ENCODE measurements at places on chromosomes 12 and 14.
A peak's percentile ranks its signal among the peaks of the same experiment; 100 is the strongest.

GRCh38 chr14:101840649-101841369, 79.3 kb downstream of the PPP2R5C start:
- no peak for DNase-seq

DNA sequence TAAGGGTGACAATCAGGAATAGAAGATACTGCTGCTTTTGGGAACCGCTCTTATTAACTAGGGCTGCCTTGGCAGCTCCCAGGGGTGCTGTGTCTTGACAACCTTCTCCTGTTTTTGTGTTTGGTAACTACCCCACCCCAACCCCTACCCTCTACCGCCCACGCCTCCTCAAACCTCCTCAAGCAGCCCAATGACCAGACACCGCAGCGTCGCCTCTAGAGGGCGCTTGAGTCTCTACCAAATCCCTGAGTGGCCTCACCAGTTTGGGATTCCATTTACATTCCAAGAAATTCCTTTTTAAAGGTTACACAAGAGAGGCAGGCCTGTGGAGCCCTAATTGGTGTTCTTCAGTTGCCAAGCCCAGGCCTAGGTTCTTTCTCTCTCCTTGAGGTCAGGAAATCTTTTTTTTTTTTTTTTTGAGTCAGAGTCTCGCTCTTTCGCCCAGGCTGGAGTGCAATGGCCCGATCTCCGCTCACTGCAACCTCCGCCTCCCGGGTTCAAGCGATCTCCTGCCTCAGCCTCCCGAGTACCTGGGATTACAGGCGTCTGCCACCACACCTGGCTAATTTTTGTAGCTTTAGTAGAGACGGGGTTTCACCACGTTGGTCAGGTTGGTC, 72.4 kb upstream of the USP44 start:
- no peak for DNase-seq

DNA sequence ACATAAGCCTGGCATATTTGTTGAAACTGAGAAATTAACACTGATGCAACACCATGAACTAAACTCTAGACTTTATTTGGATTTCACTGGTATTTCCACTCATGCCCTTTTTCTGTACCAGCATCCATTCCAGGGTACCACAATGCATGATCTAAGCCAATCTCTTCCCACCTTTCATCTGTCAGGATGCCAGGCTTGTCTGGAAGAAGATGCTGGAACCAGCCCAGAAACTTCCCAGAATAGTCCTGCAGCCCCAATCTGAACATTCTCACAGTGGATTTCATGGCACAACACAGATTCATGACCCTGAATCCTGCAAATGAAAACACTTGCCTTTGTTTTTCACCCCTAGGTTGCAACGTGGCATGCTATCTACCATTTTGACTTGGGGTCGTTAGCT, 189.3 kb upstream of the LHX5 start:
- DNase-seq: no peak

GRCh38 chr12:106032623-106032925, 106.2 kb downstream of the NUAK1 start:
- no peak for DNase-seq

GRCh38 chr12:13126494-13126893, 23.0 kb upstream of the GSG1 start:
- no peak for DNase-seq

GRCh38 chr12:10491766-10492165, 13.9 kb upstream of the EIF2S3B start:
- no peak for DNase-seq

DNA sequence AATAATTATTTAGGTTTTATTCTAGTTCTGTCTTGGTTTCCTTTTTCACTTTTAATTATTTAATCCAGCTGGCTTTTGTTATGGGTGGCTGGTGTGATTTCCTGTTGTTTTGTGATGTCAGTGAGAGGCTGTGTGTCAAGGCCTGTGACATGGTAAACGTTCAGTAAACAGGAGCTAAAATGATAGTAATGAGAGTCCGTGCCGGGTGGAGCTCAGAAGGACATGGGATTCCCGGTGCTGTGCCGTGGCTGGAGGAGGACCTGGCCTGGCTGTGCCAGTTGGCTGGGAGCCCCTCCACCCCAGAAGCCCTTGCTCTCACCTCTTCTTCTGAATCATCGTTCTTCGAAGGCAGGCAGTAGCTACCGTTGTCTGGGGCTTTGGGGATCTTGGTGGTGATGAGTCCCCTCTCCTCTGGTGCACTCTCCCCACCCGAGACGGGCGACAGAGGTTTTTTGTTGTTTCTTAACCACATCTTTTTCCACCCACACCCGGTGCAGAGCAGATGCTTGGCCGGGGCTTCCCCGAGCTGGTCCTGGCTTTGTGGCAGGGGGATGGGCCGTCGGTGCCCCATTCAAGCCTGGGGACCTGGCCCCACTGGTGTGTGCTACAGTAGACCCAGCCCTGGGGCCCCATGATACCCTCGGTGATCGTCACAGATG, 29.1 kb downstream of the SH2B3 start:
- peak; percentile 77 for DNase-seq

DNA sequence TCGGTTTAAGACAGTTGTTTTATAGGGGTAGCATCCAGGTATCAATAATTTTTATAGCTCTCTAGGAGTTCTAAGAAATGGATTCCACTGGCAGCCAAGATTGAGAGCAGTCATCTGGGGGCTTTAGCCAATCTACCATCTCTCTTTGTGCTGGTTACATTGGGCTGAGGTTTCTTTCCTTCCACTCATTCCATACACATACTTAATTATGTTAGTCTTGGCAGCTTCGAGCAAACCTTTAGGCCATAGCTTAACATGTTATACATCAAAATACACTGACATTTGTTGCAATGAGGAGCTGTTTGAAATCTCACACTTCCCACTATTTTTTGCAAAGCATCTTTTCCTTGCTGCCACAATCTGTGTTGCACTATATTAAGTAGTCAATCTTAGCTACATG, 63.1 kb downstream of the ARMH4 start:
- no peak for DNase-seq

GRCh38 chr12:93380480-93381121, 2.9 kb downstream of the NUDT4 start:
- DNase-seq: no peak

- no peak for DNase-seq
Observed at GRCh38 chr12:93591137-93591868, 18.8 kb downstream of the SOCS2 start.

GRCh38 chr14:37150414-37150813, 22.0 kb downstream of the SLC25A21 start:
- DNase-seq: no peak

- no peak for DNase-seq
Observed at GRCh38 chr14:65637780-65638179, 225.2 kb downstream of the FUT8 start.
